ENCODE measurements at places on chromosomes 2 and 18.
A peak's percentile ranks its signal among the peaks of the same experiment; 100 is the strongest.

GRCh38 chr2:195408196-195408595, 248.8 kb upstream of the SLC39A10 start:
- peak; percentile 12 for DNase-seq

DNA sequence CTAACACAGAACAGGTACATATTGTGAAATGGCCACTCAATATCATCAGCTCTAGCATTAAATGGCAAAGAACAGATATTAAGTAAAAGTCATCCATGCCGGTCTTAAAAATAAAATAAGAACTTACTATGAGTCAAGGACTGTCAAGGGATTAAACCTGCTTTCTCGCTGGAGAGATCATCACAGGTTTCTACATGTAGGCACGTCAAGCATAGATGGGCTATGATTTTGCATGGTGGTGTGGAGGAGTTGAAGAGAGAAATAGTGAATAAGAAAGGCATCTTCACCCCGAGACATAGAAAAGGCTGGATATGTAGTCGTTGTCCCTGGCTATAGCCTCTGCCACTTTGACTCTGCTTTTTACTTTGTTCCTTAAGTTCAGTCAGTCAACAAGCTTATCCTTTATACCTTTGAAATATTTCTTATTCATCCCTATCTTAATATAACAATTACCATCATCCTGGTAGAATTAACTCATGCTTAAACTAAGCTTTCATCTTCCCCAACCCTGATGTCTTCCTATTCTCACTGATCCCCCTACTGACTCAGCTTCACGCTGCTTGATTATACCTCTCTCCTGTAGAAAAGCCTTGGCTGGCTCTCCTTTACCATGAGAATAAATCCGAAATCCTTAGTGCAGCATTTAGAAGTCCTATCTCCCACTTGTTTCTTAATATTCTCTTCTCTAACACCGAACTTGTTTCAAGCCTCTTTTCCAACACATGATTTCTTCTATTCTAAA, 42.5 kb downstream of the DSC3 start:
- DNase-seq: no peak

DNA sequence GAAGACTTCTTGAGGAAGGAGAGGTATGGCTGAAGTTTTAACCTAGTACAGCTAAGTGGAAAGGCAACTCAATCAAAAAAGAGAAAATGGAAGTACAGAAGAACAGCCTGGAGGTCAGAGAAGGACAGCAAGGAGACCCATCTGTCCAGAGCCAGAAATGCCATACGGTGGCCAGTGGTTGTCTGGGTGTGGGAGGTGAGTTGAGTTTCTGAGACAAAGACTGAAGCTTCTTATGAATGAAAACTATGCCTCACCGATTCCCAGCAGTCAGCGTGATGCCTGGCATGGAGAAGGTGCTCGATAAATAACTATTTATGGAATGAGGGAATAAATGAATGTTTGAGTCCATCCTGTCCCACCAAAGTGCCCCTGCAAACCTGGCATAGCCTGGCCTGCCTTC, 98.8 kb downstream of the MRO start:
- DNase-seq: no peak

- DNase-seq: peak; percentile 52
Measured at GRCh38 chr2:10720947-10721395, 459 bp upstream of the ATP6V1C2 start.

DNA sequence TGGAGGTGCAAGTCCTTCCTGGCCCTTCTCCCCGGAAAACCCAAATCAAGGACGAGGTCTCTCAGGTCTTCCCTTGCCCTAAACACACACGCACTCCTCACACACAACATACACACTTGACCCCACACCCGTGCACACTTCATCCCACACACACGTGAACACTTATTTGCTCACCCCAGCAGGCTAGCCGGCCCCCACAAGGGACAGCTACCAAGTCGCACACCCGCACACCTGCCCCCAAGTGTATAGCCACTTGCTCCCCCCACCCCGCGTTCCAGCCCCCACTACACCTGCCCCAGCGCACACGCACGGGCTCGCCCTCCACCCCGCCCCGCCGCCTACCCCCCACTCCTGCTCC, 359 bp downstream of the TGFBRAP1 start:
- DNase-seq: no peak

GRCh38 chr18:25935356-25935755, 155.1 kb downstream of the SS18 start:
- DNase-seq: no peak

DNA sequence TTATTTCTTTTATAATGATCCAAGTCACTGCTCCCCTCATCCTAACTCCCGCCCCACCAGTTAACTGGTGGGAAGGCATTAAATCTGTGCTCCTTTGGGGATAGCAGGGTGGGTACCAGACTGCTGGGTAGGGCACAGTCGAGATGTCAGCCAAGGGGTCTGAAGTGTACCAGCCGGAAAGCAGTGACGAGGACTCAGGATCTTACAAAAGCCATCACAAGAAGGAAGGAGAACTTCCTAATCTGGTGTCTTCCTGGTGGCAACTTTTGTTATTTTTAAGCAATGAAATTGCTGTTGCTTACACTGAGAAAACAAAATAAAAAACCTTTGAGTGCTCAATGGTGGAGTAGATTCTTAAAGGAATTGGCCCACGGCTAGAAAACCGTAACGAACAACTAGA, 97.7 kb downstream of the ALPK2 start:
- no peak for DNase-seq

- no peak for DNase-seq
Measured at GRCh38 chr2:15914596-15915385, 25.6 kb upstream of the MYCN start.

DNA sequence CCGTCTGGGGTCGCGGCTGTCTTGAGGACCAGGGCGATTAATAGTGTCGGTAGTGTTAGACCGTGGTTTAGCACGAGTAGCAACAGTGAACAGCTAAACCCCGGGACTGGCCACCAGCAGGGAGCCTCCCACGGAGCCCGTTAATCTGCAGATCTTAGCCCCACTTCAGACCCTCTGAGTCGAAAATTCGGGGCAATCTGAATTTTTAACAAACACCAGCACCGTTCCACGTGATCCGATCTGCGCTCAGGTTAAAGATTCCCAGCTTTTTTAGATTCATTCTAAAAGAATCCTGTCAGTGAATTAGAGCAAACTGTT, 479 bp upstream of the ATP5F1A start:
- no peak for DNase-seq

- peak; percentile 1 for DNase-seq
Measured at GRCh38 chr2:227164763-227165291, 403 bp downstream of the COL4A3 start.

DNA sequence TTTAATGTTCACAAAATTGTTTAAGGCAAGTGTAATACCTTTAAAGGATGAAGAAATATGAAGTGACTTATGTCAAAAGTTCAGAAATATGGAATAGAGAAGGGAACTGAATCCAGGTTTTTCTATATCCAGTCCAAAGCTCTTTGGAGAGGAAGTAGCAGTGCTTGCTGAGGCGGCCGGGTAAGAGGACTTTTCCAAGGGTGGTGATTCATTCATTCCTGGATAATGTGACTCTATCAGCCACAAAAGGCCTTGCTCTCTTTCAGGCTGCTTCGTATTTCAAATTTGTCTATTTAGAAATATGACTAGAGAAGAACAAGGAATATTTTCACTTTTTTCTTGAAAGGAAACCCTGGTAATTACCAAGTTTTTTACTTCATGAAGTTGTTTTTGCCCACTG, 830.1 kb upstream of the ZEB2 start:
- DNase-seq: no peak

GRCh38 chr2:219207134-219207883, 727 bp downstream of the ZFAND2B start:
- DNase-seq: no peak

GRCh38 chr18:45363196-45363595, 252.1 kb upstream of the SLC14A2 start:
- no peak for DNase-seq

- DNase-seq: no peak
Measured at GRCh38 chr18:79200546-79201268, 131.5 kb downstream of the ATP9B start.

DNA sequence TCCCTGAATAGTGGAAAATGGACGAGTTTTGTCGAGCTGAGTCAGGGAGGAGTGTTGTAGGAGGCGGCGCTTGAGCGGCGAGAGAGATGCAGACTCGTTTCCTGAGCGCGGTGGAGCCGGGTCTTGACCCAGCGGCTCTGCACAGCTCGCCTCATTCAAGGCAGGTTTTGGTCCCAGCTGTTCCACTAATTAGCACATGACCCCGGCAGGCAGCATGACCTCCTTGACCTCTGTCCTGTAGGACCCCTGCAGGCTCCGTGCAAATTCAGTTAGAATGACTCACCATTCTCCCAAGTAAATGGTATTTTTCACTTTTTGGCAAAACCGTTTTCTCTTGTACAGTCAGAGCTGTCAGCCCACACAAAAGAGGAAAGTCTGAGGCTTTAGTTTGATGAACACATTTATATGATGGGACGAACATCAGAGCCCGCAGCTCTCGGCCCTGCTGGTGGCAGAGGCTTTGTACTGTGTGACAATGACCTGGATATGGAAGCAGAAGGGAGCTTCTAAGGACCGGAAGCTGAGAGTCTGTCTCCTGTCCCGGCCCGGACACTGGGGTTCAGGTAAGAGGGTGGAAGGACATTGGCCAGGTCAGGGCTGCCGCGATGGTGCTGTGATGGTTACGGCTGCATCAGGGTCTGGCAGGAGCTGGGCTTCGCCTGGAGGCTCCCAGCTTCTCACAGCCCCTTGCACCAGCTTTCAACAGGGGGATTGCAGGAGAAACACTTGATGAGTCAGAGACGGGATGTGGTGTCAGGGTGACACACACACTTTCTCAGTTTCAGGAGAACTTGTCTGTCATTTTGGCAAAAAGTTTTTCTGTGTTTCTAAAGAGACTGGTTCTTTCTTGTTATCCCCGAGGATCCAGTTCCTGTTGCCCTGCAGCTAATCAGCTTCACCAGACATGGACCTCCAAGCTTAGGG, 29.9 kb upstream of the ALKAL2 start:
- no peak for DNase-seq

DNA sequence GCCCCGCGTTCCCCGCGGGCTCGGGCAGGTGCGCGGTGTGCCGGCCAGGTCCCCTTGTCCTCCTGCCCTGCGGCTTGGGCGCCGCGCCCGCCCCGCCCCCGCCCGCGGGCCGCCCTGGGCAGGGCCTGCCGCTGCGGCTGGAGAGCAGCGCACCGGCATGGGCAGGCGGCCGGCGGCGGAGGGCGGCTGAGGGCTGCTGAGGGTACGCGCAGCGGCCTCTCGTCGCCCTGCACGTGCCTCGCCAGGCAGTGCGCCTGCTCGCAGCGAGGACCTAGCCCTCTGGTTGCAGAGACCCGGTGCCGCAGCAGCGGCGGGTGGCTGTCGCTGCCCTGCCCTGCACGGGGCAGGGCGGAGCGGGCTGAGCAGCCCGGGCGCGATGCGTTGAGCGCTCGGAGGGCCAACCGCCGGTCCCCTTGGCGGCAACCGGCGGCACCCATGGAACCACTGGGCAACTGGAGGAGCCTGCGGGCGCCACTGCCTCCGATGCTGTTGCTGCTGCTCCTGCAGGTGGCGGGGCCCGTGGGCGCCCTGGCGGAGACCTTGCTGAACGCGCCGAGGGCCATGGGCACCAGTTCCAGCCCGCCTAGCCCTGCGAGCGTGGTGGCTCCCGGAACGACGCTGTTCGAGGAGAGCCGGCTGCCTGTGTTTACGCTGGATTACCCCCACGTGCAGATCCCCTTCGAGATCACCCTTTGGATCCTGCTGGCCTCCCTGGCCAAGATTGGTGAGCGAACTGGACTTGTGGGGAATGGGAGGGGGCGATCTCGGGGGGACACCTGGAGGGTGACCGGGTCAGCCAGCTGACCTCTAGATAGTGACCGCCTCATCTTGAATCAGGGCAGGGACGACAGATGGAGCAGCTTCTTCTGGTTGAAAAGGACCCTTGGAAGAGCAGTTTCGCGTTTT, at the start of gene SLC9A2:
Gene SLC9A2 (plus strand): TSS at position 140 of the 906 bp plus-strand sequence. CDS start 296 bp downstream, at position 436.
- no peak for DNase-seq

DNA sequence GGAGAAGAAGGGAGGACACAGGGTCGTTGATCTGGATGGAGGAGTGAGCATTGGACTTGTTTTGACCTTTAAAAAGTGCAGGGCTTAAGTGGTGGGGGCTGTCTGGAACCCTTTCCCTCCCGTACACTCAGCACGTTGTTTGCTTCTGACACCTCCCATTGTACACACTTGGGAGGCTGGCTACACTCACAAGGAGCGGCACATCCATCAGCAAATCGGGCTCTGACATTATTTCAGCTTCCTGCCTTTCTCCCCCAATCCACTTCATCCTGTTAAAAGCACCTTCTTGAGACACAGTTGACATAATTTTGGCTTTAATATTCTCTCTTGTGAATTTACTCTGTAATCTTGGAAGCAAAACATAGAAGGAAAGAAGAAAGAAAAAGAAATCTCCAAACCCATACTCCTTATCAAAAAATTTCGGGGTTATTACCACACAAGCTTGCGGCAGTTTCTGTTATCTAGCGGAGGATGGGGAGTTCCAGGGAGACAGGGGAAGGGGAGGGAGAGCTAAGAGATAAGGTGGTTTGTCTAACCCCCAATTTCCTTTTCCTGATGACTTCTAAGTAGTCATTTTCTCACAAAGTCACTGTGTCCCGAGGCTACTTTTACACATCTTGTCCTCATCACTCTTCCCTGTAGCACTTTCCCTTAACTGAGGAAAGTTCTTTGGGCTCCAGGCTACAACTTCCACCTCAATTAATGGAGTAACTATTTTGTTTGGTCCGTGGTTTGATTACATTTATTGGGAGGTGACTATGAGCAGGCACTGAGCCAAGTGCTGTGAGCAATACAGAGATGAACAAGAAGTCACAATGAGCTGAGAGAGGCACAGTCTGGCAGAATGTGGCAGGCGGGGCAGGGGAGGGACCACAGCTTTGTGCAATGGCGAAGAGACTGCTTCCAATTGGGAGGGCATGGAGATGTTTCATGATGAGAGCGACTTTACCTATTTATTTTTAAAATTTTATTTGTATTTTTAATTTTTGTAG, 240.1 kb upstream of the MEX3C start:
- DNase-seq: no peak

GRCh38 chr2:120983344-120983743, 247.7 kb downstream of the GLI2 start:
- DNase-seq: peak; percentile 4

GRCh38 chr2:230330725-230331124, 3.7 kb downstream of the SP140L start:
- DNase-seq: no peak

GRCh38 chr2:32553829-32554432, 73.9 kb upstream of the TTC27 start:
- peak; percentile 10 for DNase-seq

GRCh38 chr2:98348066-98348561, 1.9 kb downstream of the CNGA3 start:
- DNase-seq: peak; percentile 67

DNA sequence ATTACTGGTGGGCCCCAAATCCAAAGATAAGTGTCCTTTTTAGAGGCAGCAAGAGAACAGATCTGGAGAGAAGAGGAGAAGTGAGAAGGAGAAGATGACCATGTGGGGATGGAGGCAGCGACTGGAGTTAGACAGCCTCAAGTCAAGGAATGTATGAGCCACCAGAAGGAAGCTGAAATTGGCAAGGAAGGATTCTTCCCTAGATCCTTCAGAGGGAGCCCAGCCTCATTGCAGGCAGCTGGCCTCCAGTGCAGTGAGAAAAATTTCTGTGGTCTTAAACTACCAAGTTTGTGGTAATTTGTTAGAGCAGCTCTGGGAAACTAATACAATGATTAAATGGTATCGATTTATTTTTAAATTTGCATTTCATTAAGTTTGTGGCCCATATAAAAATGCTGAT, 167.9 kb downstream of the NCKAP5 start:
- DNase-seq: no peak

- DNase-seq: no peak
Measured at GRCh38 chr2:174785481-174785880, 21.2 kb upstream of the CHRNA1 start.

- DNase-seq: no peak
Measured at GRCh38 chr2:39642051-39642718, 23.5 kb upstream of the TMEM178A start.
